ENCODE measurements at places on chromosomes 16 and 17.
A peak's percentile ranks its signal among the peaks of the same experiment; 100 is the strongest.

GRCh38 chr16:73289232-73289631, 241.3 kb upstream of the ZFHX3 start:
- no peak for DNase-seq

GRCh38 chr16:68978303-68978954, 127.0 kb upstream of the HAS3 start:
- DNase-seq = no peak

- no peak for DNase-seq
These were observed 2.5 kb upstream of the AIPL1 start for GRCh38 chr17:6437466-6437865.

- DNase-seq = no peak
These were observed 187.9 kb downstream of the KCNJ2 start for GRCh38 chr17:70357190-70357589.

GRCh38 chr16:82081264-82081663, 46.2 kb downstream of the HSD17B2 start:
- no peak for DNase-seq

- DNase-seq = no peak
These were observed 14.9 kb downstream of the MYO1D start for GRCh38 chr17:32861981-32862380.

- no peak for DNase-seq
These were observed 3.3 kb downstream of the ZCCHC14 start for GRCh38 chr16:87489434-87490045.

DNA sequence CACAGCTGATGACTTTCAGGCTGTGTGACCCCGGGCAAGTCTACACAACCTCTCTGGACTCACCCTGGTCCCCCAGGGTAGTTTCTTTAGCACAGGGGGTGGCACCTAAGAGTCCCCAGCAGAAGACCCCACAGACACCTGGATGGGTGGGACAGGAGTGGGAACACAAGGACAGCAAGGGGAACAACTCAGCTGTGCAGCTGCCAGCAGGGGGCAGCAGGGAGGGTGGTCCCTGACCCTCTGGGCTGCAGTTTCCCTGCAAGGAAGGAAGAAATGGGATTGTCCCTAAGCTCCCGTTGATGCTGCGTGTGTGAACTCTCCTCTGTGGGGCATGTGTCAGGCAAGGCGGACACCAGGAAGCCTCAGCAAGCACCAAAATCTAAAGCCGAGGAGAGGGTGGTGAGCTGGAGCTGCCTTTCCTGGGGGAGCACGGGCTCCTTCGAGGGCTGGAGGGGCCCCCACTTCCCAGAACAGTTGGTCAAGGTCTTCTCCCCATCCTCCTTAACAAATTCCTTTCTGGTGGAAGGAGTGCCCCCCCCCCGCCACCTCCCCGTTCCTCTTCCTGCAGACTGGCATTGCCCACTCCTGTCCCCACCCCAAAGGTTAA, 24.1 kb upstream of the CDH5 start:
- DNase-seq = peak; percentile 30

DNA sequence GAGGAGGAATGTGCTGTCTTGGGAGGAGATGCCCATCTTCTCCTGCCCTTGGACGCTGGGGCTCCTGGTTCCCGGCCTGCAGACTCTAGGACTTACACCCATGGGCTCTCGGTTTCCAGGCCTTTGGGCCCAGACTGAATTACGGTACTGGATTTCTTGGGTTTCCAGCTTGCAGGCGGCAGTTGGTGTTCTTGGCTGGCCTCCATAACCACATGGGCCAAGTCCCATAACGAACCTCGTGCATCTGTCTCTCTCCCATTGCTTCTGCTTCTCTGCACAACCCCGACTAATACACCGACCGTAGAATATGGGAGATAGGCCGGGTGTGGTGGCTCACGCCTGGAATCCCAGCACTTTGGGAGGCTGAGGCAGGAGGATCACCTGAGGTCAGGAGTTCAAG, 162.6 kb downstream of the SDK2 start:
- peak; percentile 86 for DNase-seq

GRCh38 chr16:88392616-88393015, 9.9 kb downstream of the ZNF469 start:
- DNase-seq = no peak

DNA sequence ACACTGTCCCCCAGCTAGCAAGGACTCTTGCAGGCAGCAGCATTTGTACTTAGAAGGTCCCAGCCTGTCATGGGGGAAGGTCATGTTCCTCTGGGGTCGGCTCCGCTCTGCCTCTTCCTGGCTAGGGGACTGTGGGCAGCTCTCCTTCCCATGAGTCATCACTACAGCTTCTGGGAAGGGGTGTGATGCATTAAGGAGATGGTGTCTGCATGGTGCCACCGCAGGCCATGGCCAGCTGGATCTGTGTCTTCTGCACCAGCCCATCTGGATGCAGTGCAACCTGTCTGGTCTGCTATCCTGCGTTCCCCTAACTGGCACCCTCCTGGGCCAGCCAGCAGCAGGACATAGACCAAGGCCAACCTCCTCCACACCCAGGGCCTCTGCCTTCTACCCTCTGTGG, 6.3 kb downstream of the STARD3 start:
- DNase-seq = no peak

Data from NCI-H1694 treated with DMSO at 0.1 percent for 48 hours (cell line).